Nucleus accumbens (tissue), 56 donors: ENCODE measurements at places on chromosomes 1 and 21.

GRCh38 chr1:16367968-16368890, 1.2 kb downstream of the SZRD1 start:
- no peak for DNase-seq

GRCh38 chr1:239772446-239772845, 319.2 kb upstream of the FMN2 start:
- DNase-seq: no peak

DNA sequence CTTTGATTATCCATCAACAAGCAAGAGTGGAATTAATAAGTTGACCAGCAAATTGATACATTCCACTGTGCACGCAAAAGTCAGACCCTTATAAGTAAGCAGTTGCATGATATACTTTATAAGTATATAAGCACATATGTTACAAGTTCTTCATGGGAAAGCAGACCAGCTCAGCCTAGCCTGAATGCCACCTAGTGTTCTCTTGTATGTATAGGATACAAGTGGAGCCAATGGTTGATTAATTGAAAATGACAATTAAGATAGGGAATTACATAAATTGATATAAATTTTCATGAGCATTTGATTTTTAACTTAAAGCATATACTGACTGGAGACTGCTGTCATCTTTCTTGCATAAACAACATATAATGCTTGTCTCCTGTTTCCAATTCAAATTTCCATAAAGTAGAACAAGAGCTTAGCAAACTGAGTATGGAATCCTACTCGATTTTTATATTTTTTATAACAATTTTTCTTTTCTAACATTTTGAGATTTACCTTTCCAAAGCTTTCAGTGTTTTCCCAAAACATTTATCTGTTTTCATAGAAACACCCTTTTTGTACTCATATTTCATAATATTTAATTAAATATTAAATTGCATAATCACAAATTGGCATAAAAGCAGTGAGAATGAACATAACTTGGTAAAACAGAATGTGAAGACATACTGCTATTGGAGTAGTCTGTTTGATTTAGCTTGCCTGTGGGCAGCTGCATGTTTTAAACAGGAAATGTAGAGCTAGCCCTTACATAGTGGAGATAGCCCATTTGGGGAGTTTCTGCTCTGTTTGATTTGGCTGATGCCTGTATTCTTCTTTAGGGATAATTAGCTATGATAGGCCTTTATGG, 62.8 kb downstream of the MAGI3 start:
- DNase-seq: no peak

GRCh38 chr1:92817986-92818764, 13.7 kb upstream of the RPL5 start:
- DNase-seq: no peak

DNA sequence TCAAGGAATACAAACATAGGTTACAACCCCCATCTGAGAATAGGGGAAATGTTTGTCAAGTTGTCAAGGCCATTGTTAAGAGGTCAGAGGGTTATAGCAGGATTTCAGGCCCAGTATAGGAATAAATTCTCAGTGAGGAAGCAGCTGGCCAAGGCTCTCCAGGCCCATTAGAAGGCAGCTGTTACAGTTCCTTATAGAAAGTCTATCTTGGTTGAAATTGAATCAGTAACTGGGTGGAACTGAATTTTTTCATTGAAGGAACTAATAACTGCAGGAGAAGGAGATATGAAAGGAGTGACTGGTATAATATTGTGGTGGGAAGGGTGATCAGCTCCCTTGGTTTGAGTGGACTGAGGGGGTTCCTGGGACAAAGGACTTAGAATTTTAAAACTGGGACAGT, 134.1 kb downstream of the CYYR1 start:
- no peak for DNase-seq

DNA sequence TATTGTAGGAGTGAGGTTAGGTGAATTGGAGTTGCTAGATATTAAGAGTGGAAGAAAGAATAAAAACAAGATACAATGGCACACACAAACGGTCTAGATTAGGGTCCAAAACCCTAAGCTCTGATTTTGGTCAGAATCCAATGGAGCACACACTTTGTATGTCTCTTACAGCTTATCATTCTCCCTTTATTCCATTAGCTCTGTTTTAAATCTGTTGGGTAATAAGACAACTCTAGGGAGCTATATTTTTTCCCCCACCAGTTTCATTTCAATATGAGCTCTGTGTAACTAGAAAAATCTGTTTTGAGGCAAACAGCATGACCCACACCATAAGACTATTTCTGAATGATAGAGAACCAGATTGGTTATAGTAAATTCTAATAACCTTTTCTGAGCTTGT, 465.6 kb downstream of the ADGRL2 start:
- DNase-seq: no peak

DNA sequence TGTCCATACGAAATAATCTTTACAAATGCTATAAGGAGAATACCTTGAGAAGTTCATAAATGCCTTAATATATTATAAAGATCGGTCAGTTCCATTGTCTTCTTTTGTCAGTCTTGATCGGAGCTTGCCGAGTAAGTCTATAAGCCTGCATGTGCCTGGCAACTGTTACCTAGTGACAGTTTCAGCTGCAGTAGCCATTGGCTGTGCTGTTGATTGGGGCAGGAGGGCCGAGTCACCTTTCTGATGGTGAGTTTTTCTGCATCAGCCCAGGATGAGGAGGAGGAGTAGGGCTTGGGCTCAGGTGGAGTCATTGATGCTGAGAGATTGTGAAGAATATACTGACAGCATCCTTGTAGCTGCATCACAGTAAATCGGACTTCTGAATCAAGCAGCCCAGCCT, 1.9 kb upstream of the GPR52 start:
- no peak for DNase-seq

GRCh38 chr21:17783481-17784179, 35.5 kb downstream of the C21orf91 start:
- DNase-seq: no peak

DNA sequence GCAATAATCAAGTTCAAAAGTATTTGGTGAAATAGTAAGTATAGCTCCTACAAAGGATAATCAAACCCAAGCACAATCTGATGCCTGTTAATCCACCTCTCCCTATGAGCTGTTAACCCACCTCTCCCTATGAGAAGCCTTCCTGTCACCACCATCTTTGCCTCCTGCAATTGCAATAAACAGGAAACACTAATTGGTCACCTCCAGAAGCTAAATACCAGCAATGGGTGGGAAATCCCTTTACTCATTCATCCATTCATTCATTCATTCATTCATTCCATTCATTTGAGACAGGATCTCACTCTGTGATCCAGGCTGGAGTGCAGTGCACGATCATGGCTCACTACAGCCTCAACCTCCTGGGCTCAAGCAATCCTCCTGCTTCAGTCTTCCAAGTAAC, 132.8 kb downstream of the RERE start:
- no peak for DNase-seq

DNA sequence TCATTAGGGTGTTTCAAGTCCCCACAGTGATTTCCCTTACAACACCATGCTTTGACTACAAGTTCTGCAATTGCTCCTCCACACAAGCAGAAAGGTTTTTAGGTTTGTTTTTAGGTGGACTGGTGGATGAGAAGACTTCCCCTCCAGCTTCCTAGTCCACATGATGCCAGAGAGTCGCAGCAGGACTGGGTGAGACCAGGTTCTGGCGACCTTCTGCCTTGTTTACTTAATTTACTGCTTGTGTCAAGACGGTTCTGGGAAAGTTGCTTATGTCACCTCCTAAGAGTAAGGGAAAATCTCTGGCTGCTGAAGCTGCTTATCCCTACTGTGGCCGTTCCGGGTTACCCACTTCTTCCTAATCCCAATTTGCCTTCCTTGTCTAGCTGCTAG, 76.4 kb downstream of the GLUL start:
- DNase-seq: no peak
